ENCODE measurements at places on chromosomes 6 and 20. TPM values are rescaled to one million over a fixed set of nuclear protein-coding genes. Genes with fewer than 3 reads are reported as not detected.
A peak's percentile ranks its signal among the peaks of the same experiment; 100 is the strongest.

GRCh38 chr6:52598123-52598823 is 21.4 kb upstream of the TRAM2 start:
- DNase-seq: peak; percentile 45

DNA sequence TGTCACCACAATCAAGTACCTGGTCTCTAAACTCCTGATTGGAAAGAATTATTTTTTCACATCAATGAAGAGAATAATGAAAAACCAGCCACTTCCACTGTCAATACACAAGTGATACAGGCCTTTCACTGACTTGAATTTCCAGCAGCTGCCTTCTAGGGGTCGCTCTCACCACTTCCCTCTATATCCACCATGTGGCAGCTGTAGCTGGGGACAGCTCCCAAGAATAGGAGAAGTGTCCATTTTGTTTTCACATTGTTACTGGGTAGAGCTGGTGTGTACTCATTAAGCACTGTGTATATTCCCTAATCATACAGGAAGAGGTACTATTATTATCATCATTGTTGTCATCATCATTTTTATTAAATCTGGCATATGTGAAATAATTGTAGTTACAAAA is 438.4 kb upstream of the SPTLC3 start:
- no peak for DNase-seq

Gene DCDC2
- total RNA-seq: 1.4 TPM

DNA sequence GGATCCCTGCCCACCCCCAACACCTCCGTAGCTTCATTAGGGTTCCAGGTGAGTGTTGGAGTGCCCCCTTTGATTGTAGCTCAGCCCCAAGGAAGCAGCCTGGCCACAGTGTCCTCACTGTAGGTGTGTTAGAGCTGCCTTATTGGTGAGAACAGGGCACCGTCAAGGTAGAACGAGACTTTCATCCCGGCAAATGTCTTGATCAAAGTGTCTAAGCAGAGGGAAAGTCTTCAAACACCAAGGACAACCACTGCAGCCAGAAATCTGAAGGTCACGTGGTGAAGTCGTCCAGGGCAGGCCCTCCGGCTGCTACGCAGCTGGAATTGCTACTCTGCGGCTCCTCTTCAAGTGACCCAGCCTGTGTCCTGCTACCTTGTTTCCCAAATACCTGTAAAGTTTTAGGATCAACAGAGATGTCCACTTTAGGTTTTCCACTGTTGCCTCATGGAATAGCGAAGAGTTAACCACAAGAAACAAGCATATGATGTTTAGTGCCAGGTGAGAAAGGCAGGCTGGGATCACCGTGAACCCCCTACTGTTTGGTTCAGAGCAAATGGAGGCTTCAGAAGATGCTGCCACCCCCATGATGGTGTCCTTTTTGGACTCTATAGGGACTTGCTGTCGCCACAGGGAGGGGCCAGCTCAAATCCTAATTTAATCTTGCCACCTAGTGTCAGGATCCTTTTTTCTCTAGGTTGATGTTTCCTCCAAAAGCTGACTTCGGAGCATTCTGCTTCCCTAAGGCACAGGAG is 1.7 kb upstream of the DLL1 start:
- no peak for DNase-seq

All from mesothelial cell of epicardium (in vitro differentiated cells).